ENCODE measurements at places on chromosomes 5 and 9.

DNA sequence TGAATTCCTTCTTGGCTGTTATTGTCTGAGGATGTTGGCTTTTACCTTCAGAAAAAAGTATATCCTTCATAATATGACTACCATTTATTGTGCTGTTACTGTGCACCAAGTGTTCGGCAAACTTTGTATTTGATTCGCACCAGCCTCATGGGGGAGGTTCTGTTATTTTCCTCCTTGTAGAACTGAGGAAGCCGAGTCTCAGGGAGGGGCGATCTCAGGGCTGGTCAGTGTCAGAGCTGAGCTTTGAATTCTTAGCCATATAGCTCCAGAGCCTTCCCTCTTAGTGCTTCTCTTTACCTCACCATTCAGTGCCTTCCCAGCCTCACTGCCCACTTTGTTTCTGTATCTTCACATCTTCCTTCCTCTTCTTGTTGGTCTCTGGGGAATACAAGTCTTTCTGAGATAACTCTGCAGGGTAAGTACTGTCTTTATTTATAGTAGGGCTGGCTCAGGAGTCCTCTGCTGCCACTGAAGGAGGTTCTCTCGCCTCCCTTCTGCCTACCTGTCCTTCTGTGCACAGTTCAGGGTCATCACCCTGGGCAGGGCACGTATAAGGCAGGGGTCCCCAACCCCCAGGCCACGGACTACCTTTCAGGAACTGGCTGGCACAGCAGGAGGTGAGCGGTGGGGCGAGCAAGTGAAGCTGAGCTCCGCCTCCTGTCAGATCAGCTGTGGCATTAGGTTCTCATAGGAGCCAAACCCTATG, 48.4 kb downstream of the GALNT10 start:
- DNase-seq, result no peak

GRCh38 chr9:129617167-129617566, 3.7 kb downstream of the C9orf50 start:
- peak; percentile 48 for DNase-seq

DNA sequence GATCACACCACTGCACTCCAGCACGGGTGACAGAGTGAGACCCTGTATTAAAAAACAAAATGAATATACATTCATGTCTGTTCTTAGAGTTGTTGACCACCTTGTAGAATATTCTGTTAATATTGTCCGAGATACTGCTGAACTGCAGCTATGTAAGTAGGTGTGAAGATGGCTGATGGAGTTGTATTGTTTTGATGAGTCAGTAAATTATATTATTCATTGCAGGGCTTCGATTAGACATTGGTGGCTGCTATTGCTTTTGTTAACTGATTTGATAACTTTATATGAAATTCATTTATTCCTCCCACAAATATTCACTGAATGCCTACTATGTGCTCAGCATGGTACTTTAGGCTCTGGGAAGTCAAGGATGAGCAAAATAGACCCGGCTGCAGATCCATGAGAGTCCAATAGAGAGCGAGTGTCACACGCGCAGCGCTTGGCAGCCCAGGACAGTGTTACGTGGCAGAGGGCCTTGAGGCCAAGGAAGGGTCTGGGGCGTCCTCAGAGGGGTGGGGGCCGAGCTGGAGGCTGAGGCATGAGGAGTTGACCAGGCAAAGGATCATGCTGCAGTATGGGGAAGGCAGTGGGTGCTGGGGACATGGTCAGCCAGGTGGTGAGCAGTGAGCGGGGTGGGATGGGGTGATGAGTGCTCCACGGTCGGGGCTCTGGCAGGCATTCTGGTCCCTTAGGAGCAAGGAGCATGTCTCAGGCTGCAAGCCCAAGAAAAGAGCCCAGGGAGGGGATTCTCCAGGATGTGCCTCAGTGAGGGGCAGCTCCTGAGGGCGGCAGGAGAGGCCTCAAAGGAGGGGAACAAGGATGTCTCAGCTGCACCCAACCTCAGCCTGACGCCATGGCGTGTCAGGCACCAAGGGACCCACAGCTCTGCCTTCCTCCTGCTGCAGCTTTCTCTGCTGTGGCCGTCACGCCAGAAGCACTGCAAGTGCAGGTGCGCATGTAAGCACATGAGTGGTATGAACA, 243.5 kb downstream of the GADD45G start:
- DNase-seq, result no peak

GRCh38 chr9:115790520-115790919, 363.1 kb upstream of the PAPPA start:
- DNase-seq, result no peak

DNA sequence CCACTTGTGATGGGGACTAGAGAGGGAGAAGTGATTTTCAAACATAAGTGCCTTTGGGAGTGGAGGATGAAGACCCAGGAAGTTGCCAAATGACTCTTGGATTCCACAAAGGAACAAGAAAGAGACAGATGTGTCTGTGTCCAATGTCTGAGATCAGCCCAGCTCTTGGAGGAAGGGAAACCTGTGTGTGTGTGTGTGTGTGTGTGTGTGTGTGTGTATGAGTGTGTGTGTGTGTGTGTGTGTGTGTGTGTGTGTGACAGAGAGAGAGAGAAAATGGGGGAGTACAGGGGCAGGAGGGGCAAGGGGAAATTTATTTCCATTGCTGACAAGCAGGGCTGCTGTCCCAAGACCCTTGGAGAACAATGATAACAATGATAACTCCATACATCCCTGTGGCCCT, 72.0 kb downstream of the PSD2 start:
- DNase-seq, result no peak

GRCh38 chr9:90830977-90831376, 29.4 kb downstream of the SYK start:
- no peak for DNase-seq
